Ureter (tissue), 1 donor: ENCODE measurements at places on chromosomes 4 and X.

DNA sequence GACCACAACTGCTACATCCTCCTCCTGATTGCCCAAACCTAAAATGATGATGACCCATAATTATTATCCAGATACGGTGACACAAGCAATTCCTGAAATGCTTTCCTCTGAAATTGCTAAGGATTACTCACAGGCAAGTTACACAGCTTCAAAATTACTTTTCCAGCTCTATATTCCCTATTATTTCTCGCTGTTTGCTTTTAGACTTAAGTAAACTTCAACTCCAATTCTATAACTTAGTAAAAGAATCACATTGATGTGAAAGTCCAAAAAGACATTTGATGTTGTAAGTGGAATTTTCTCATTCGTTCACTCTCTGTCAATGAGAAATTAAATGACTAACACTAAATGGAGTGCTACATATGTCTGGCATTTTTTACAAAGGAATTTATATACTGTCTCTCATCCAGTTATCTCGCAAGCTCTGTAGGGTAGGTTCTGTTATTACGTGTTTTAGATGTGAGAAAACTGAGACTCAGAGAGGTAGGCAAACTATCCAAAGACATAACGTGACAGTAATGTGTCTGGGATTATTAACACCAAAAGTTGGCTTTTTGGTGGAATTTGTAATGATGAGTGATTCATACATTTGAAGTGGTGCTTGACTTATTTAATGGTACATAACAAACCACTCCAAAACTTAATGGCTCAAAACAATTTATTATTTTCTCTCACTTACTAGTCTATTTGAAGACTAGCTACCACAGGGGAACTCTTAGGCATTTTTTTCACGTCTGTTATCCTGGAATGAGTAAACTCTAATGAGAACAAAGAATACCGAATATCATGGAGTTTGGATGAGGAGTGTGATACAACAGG lies 31.5 kb downstream of the PALLD start:
- DNase-seq, result no peak

DNA sequence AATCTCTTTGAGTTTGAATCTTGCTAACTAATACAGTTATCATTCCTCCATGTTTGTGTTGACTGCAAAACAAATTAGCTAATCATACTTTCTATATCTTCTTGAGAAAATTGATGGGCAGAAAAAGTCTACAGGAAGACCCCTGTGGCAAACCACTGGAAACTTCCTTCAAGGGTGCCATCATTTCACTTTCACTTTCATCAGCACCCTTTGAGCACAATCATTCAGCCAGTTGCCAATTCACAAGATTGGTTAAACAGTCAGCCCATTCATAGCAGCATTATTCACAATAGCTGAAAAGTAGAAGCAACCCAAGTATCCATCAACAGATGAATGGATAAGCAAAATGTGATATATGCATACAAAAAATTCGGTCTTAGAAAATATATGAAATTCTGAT lies 101.5 kb downstream of the CCDC160 start:
- no peak for DNase-seq

DNA sequence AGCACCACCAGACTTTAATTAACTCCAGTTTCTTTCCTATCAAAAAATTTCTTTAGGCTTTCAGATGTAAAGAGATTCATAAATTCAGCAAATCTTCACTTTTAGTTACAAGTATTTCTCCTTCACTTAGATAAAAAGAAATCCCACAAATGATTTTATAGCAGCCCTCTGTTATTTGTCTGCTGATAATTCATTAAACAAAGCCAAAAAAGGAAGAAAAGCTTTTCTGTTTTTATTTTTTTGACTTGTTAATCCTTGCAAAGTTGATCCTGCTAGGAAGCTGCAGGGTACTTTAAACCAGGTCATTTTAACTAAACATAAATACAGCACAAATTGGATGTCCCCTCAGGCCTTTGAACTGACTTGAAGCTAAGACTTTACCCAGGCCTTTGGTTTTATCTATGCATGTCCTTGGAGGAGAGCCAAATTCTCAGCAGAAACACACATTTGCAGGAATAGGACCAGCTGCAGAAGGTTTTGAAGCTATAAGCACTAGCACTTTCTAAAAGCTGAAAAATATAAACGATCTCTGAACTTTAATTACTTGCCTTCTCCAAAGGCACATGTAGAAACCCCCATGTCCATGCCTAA lies 57.5 kb downstream of the PCDH18 start:
- DNase-seq, result no peak

DNA sequence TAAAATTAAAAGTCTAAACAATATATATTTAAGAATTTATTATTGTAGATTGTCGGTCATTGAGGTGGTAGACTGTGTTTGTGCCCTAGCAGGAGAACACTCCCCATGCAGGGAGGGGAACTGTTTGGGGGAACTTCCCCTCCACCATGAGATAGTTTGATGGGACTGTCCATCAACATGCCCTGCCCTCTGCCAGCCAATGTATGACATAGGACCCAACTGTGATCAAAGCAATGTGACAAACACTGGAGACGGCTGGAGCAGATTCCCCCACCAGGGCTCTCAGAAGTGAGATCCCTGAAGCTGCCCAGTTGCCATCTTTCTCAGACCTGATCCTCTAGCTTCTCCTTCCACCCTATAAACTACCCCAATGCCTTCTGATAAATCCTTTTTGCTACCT lies 44.9 kb downstream of the SH3KBP1 start:
- no peak for DNase-seq

- DNase-seq, result no peak
These were observed 76.5 kb downstream of the COL4A5 start for GRCh38 chrX:108516184-108516583.
